Activated T-helper 2 cell treated with anti-CD3 and anti-CD28 coated beads, Interferon-gamma antibody, Interleukin-2, Interleukin-4, amounts not matched to agents 10 μg/mL and 5 μg/mL and 100 μg/mL, durations not matched to agents 14 hours and 24 hours and 36 hours (primary cell): ENCODE measurements at places on chromosomes 3 and 15. TPM values are rescaled to one million over a fixed set of nuclear protein-coding genes. Genes with fewer than 3 reads are reported as not detected.

DNA sequence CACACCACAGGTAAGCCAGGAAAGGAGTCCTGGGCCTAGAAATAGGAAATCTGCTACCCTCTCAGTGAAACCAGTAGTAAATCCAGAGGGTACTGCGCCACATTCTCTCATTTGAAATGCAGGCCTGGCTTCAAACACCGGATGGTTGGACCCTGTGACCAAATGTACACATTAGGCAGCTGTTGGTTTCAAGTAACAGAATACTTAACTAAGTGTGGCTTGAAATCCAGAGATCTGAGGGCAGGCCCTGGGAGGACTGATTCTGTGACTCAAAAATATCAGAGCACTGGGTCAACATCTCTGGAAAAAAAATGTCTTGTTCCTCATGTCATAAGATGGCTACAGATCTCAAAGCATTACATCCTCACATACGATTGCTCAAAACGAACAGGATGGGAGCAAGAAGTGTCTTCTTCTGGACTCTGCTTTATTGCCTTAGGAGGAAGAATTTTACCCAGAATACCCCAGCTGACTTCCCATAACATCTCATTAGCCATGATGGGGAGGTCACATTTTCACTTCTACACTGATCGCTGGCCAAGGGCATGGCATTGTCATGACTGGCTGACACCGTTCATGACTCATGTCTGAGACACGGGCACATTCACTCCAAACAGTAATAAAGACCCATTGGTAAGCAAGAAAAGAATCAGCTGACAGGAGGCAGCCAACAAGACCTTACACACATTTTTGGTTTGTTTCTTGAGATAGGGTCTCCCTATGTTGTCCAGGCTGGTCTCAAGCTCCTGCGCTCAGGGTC is 166.0 kb downstream of the ARRDC4 start:
- no peak for DNase-seq

DNA sequence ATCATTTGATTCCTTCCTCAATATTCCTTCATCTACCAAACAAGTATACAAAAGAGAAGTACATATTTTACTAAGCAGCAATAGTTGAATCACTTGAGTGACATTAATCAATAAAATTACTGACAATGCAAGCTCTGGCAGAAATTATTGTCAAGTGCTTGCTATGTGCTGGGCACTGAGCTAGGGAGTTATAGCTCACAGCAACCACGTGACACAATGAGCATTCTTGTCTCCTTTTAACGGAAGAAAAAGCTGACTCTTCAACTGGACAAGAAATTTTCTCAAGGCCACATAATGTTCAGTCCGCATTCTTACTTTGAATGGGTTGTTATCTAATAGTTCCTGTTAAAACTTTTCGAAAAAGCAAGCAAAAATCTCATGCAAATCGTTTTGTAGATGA is 500.1 kb downstream of the PYDC2 start:
- DNase-seq: no peak

FAM131A gene
- 12.6 and 13.9 TPM in 2 replicates for total RNA-seq

- no peak for DNase-seq
These were observed 128.3 kb upstream of the EIF1B start for GRCh38 chr3:40181182-40181581.

- DNase-seq: no peak
These were observed 51.9 kb downstream of the SPSB4 start for GRCh38 chr3:141103067-141103466.

DNA sequence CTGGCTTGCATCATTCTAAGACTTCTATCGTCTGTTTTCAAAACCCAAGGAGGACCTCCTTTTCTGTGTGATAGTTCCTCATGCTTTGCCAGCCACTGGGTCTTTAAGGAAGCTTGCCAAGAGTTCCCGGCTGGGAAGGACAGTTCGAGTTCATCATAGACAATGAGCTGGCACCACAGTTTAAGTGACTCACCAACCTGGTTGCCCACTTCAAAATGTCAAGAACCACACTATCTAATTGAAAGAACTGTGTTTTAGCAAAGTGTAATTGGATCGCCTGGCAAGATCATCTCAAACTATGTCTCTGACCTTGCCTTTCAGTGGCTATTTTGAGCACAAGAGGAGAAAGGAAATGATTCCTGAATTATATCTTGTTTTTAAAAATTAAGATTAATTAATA is 27.9 kb downstream of the SOX2 start:
- no peak for DNase-seq

GRCh38 chr3:21331857-21332256 is 419.2 kb downstream of the ZNF385D start:
- no peak for DNase-seq

DNA sequence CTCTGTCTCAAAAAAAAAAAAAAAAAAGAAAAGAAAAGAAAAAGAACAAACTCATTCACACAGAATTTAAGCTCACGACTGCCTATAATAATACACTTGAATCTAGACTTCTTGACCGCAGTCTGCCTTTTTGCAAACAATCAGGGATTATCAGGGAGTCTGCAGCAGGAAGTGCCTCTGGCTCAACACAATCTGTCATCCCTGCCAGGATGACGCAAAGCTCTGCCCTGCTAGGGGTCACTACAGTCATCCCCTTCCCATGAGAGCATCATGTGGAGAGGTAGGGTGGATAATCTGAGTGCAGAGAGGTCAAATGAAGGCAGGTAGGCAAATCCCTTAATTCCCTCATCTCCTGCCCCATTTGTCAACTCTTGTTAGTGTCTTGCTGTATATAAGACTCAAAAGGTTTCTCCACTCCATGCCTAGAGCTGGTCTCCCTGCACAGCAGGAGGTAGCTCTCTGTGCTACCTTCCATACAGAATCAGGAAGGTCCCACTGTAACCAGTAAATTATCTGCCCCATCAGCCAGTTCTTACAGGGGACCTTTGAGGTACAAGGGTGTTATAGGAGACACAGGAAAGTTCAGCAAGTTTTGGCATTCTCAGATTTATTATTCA is 4.2 kb downstream of the UBAP1L start:
- DNase-seq: no peak

GRCh38 chr3:197499427-197499826 is 56.3 kb downstream of the BDH1 start:
- no peak for DNase-seq

DNA sequence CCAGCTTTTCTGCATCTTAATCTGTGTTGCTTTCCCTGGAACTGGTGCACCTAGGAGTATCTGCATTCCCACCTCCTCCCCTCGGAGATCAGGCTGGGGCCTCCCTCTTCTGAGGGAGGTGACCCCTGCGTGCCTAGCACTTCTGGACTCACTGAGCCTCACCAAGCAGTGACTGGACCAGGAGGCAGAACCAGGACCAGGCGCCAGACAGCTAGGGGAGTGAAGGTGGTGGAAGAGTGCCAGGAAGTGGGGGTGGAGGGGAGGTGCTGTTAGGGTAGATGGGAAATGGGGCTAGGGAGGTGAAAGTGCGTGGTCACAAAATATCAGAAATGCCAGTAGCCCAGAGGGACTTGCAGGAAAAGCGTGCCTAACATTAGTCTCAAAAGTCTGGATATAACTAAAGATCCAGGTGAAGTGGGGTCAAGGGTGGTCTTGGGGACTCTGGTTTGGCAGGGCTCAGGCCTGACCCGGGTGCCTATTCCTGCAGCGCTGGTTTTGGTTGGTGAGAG is 1.2 kb downstream of the DUOXA2 start:
- no peak for DNase-seq

SEMA5B gene
- not detected in 2 replicates for total RNA-seq

DNA sequence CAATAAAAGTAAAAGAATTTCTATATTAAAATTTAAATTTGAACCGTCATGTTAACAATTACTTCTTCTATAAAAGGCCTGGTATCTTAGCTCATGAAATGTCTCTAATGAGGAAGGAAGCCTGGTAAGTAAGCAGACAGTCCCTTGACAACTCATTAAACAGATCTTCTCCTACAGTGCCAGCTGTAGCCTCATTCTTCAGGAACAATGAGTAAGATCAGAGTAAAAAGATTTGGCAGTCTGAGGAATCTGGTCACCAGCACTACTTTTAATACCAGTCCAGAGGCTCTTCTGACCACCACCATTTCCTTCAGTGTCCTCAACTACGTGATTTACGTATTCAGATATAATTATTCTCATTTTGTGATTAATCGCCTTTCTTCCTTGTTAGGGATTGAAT is 955.0 kb upstream of the ALCAM start:
- DNase-seq: no peak

GRCh38 chr3:167671878-167672427 is 18.2 kb upstream of the WDR49 start:
- DNase-seq: no peak
